ENCODE measurements at places on chromosomes 2 and 18.

DNA sequence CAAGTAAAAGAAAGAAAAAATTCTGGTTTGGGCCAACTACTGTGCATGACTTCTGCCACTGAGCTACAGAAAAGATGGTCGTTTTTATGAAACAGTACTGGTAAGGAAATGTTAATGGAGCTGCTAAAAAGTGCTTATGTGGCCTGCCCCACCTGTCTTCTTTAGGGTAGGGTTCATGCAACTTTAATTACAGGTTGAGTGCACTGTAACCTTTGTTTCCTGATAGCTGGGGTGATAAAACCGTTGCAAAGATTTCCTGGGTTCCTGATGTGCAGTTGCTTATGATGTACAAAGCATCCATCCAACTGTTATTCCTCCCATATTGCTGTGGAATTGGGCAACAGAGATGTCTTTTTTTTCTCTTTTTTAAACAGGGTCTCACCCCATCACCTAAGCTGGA is 34.3 kb upstream of the PUM2 start:
- no peak for DNase-seq

DNA sequence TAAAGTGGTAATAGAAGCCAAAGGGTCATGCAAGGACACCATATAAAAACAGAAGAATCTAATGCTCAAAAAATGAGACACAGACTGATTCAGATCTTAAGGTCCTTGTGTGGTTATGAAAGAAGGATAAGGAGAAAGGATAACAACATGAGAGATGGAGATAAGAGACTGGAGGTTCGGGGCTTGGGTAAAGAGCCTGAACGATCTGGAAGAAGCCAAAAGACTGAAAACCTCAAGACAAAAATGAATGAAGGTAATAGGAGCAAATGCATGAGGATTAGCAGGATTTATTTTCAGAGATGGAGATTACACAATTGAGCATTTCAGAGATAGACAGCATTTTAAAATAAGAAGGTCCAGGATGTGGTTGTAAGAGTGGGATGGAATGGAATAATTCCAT is 26.1 kb downstream of the STK17B start:
- DNase-seq: no peak

DNA sequence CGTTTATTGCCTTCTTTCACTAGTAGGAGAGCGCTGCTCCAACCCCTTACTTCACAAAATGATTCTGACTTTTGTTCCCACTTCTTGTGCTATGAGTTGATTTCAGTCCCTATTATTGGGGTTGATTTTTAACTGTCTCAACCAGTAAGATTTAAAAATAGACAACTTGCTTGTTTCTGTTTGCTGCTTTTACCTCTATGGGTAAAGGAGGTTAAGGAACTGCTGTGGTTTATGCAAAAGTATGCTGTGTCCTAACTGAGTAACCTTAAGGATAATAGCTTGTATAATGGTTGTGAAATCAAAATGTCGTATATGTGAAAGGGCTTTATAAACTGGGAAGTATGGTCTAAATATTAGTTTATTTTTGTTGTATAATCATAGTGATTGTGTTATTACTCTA is 22.6 kb downstream of the ALMS1 start:
- DNase-seq: no peak

- no peak for DNase-seq
These were observed 82.3 kb downstream of the PTH2R start for GRCh38 chr2:208488686-208489564.

GRCh38 chr2:138298120-138298814 is 203.3 kb upstream of the SPOPL start:
- DNase-seq: no peak

DNA sequence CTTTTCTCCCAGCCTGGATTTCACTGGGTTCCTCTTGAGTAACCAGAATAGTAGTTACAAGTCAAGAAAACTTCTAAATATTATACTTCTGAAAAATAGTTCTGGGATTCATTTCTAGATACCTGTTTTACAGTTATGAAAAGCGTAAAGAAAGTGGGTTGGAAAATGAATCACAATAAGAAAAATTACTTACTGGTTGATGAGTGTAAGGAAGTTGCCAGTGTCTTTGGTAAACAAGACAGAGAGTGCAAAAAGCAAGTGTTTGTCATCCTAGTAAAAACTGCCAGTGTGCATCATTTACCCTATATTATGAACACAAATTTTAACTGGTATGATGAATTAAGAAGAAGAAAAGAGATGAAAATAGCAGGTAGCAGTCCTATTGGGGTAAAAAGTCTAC is 88.9 kb downstream of the R3HDM1 start:
- no peak for DNase-seq

- DNase-seq: no peak
These were observed 161.6 kb downstream of the EPHA4 start for GRCh38 chr2:221410487-221410886.

DNA sequence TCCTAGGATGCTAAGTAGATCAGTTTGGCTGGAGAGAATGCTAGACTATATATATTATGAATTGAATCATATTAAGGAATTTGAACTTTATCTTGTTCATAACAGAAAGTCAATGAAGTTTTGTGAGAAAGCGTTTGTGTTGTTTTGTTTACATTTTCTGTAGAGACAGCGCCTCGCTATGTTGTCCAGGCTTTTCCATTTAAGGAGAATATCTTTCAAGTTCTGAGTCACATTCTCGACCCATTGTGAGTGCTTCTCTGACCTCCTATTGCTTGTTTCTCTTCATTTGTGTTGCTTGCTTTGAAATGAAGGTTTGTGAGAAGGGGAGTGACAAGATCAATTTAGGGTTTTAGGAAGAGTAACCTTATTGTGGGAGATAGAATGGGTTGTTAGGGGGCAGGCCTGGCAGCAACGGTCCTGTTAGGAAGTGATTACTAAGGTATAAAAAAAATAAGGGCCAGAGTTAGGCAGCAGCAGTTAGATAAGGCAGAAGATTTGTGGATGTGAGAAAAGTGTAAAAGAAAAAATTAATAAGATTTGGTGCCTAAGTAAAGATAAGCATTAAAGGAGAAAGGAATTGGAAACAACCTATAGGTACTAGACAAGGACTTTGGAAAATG is 47.6 kb upstream of the ACVR1 start:
- DNase-seq: no peak

DNA sequence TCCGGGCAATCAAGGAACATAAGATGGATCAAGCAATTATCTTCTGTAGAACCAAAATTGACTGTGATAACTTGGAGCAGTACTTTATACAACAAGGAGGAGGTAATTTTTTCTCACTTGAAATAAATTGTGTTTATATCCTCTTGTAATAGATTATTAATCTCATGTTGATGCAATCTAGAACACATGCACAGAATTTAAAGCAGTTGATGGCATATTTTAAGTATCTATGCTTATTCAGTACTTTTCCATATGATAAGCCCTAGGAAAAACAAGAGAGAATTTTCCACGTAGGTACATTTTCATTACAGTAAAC is 31.8 kb downstream of the DDX1 start:
- DNase-seq: no peak

DNA sequence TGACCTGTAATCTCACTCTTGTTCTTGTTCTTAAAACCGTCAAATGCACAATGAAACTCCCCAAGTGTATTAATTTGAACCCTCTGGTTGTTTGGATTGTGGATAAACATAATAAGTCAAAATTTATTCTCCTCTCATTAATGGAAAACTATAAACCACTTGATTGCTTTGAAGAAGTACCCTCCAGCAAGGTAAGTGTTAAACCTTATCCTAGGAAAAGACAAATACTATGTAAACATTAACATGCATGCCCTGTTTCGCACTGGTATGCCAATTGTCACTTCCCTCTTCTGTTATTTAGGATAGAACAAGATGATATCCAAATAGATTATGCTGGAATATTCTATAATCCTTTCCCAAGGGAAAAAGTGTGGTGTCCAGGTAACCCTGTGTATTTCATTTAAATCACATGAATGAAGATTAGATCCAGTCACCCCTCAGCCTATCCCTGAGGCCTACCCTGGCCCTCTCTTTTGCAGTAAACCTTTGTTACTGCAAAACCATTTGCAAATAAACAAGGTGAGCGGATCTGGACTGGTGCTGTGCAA is 1.3 kb downstream of the ADI1 start:
- DNase-seq: no peak

GRCh38 chr2:61887717-61888266 is 664 bp downstream of the CCT4 start:
- no peak for DNase-seq

GRCh38 chr18:26700201-26700600 is 151.8 kb upstream of the KCTD1 start:
- no peak for DNase-seq

DNA sequence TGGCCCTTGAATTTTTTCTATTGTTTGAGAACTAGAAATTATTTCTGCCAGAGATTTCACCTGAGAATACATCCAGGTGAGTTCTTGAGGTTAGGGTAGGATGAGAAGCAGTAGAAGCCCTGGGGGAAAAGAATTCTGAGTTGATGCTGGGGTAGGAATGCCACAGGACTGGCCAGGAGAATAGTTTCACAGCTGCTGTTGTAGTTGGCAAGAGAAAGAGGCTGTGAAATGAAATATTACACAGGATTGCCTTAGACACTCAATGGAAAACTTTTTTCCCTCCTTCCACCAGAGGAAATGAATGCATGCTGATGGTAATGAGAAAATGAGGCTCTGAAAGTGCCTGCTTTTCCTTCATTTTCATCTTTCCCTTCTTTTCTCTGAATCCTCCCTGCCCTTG is 54.6 kb downstream of the PRKCE start:
- DNase-seq: no peak

Measured in right lung (tissue), 10 donors.